Stimulated activated CD4-positive, alpha-beta T cell treated with anti-CD3 and anti-CD28 coated beads, TNF-alpha, amount 100 ng/mL, for 4 hours (primary cell): ENCODE measurements at places on chromosomes 5 and 9.
A peak's percentile ranks its signal among the peaks of the same experiment; 100 is the strongest.

DNA sequence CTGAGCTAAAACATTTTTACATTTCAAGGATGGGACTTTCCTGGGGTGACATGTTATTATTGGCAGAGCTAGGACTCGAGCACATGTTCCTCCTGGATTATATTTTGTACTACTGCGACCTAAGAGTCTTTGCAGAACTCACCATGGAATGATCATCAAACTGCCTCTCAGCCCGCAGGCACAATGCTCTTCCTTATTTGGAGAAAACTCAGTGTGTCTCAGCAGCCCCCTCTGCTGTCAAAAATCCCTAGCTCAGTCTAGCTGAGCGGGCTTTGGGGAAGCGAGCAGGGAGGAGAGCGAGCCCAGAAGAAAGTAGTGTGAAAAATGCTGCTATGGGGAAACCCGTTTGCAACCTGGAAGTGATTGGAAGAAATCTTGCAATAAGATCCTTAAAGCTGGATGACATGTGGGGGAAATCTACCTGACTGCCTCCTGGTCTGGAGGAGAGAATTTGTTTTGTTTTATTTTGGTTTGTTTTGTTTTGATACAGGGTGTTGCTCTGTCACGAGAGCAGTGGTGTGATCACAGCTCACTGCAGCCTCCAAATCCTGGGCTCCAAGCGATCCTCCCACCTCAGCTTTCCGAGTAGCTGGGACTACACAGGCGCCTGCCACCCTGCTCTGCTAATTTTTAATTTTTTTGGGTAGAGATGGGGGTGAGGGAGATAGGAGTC lies 89.9 kb upstream of the CLINT1 start:
- peak; percentile 43 for DNase-seq

GRCh38 chr5:41109186-41109585 lies 38.0 kb upstream of the MROH2B start:
- no peak for DNase-seq

DNA sequence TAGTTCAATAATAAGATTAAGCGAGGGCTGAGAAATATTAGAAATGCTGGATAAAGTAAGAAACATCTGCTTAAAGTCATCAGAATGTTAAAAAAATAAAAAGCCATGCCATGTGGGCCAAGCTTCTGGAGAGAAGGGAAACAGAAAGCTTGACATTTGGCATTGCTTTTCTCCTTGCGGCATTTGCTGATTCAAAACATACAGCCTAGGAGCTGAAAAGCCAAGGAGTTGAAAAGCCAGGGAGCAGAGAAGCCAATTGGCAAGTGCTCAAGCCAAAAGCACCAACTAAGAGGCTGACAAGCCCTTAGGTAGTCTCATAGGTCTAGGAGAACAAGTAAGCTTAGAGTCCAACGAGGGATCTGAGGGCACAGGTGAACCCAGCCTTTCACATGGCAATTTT lies 754.3 kb downstream of the TLE4 start:
- no peak for DNase-seq

DNA sequence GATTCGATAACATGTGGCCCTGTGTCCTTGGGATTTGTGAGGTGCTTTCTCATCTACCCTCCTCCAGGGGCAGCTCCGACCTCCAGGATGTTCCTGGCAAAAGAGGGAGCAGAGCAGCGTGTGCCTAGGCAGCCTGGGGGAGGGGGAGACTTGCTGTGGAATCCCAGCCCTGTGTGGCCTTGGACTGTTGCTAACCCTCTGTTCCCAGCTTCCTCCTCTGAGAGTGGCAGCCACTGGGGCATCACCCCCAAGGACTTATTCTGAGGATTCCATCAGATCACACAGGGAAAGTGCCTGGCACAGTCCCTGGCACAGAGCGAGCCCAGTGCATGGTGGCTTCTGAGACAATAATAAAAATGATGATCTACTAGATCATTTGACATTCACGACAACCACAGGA lies 265.1 kb upstream of the MVB12B start:
- DNase-seq, result no peak
